ENCODE measurements at places on chromosomes 16 and 17.

- no peak for DNase-seq
Observed at GRCh38 chr17:30210366-30210765, 25.1 kb downstream of the SLC6A4 start.

DNA sequence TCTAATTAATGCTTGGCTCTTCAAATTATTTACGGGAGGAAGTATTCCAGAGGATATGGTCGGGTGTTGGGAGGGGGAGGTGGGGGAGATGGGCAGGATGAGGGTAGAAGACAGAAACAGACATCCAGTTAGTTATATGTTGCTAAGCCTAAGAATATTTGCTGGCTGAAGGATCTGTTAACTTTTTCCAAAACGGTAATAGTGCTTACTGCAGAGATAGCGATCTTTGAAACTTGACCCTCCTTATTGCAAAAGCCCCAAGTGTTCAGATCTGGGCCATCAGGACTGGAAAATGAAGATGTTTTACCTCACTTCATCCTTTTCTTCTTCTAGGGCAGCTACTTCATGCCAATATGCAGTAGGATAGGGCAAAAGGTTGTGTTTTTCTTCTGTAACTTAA is 27.0 kb upstream of the MMD start:
- no peak for DNase-seq

GRCh38 chr16:57948027-57948426 is 22.9 kb downstream of the CNGB1 start:
- DNase-seq = no peak

- no peak for DNase-seq
Observed at GRCh38 chr17:7897090-7897489, 8.5 kb downstream of the CHD3 start.

DNA sequence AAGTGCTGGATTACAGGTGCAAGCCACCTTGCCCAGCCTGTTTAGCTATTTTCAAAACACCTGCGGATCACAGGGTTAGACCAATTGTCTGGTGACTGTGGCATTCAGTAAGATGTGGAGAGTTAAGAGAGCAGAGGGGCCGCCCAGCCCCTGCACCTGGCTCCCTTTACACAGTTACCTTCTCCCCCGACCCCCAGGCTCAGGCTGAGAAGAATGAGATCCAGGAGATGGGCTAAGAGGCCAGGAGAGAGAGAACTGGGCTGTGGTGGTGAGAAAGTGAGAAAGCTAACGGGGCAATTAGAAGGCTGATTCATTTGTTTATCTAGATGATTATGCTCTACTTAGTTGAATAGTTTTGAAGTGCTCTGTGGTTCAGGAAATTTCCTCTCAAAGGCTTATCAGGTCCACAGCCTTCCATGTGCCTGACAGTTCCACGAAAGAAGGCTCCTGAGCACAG is 67.8 kb upstream of the AXIN2 start:
- DNase-seq = no peak

DNA sequence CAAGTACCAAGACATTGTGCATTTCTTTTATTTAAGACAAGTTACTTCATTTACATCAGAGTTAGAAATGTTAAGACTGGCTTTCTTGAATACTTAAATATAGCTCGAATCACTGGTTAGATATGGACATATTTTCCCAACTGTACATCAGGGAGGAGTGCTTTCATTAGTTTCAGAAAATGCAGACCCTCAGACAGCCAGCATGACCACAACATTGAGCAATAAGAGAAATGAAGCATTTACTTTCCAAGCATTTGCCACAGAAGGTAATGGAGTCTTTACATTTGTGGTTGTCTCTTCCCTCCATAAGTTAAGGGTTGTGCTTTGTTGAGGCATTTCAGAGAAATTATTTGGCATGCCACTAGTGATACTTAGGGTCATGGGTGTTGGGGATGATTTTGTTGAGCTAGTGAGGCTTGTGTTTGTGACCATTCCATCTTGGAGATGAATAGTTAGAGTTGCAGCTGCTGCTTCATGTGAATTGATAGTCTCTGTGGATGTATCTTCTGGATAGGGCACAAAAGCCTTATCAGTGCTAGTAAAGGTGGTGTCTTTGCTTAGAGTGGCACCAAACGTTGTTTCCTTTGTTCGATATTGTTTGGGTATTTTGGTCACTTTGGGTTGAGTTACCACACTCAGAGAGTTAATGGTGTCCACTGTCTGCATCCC is 2.1 kb downstream of the OMG start:
- DNase-seq = no peak

- DNase-seq = no peak
Observed at GRCh38 chr17:28819582-28819981, 23.0 kb downstream of the FAM222B start.

- DNase-seq = peak; percentile 58
Observed at GRCh38 chr17:81509207-81509971, 3.2 kb downstream of the ACTG1 start.

DNA sequence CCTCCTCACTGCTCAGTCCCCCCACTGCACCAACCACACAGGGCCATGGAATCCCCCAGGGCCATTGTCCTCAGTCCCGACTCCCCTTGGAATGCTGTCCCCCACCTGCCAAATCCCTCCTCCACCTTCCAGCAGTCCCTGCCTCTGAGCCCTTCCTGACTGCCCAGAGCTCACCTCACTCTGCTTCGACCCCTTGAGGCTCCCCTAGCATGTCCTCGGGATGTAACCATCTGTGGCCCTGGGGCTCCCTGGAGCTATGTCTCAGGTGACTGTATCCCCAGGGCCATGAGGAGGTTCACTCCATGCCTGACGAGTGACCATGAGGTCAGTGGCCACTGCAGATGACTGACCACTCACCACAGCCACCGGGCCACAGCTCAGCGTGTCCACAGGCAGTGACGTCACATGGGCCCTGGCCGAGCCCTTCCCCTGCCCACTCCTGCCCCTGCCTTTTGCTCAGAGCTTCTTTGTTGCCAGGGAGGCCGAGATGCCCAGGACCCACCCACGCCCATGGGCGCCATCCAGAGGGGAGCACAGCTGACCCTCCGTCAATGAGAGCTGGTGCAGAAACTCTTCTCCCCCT is 7.7 kb upstream of the PIEZO1 start:
- no peak for DNase-seq

GRCh38 chr17:19021622-19022083 is 17.1 kb upstream of the FAM83G start:
- peak; percentile 14 for DNase-seq

- DNase-seq = no peak
Observed at GRCh38 chr17:58525239-58525638, 10.8 kb upstream of the MTMR4 start.

DNA sequence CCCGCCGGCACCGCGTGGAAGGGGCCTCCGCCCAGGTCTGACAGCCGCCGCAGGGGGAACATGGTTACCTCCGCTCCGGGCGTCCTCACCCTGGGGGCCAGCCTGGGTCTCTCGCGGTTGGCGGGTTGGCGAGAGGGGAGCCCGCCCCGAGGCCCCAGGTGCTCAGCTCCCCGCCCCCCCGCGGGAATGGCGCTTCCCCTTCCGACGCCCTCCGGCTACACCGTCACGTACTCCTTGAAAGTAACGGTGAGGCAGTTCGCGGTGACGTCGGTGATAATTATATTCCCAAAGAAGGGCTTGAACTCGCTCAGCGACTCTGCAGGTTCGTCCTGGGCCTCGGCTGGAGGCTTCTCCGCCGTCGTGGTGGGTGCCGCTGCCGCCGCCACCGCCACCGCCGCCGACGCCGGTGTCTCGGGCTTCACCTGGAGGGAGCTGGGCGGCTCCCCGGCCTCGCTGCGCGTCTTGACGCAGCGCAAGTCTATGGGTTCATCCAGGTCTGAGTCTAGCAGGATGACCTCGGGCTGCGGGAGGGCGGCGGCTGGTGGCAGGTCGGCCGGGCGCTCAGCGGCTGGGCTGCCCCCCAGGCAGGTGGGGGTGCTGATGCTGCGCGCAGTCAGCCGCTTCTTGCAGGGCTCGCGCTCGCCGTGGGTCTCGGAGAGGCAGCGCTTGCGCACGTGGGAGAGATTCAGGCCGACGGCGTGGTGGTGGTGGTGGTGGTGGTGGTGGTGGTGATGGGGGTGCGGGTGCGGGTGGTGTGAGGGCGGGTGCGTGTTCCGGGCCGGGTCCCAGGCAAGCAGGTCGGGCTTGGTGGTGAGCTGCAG is 5.3 kb downstream of the CBX4 start:
- no peak for DNase-seq

GRCh38 chr16:88599092-88599733 is 29.0 kb downstream of the ZC3H18 start:
- no peak for DNase-seq

DNA sequence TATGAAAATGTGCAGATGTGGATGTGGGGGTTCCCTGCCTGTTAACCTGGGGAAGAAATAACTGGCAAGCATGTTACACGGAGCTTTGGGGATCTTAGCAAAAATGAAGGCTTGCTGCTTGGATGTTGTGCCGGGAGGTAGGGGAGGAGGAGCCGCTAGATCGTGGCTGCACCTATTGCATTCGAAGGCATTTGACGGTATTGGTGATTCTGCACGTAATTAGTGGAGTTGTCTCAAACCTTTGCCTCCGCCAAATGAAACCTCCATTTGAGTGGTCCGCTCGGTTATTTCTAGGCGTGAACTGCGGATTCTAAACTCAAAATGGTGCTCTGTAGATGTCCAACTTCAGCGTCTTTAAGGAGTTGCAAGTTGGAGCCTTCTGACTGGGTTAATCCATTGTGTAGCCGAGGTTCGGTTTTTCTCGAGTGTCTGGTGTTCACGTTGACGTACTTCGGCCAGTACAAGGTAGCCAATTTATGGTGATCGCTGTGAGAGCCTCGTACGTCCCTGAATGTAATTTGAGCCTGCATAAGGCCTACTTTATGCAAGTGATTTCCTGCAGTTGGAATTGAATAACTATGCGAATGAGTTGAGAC is 1.5 kb downstream of the TNRC6C start:
- peak; percentile 64 for DNase-seq

DNA sequence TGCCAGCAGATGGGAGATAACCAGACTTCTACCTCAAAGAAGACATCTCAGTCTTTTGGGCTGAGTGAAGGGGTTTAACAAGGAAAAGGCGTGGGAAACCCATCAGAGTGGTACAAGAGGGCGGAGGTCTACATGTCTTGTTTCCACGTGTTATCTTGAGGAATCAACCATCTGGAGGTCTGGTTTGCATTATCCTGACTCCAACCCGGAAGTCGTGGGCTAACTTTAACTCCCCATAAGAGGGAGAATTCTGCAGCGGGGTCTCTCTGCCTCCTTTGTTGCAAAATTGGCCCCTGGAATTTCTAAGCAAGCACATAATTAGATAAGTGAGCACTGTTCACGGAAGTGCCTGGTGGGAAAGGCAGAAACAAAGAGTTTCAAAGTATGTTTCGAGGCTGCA is 398.7 kb upstream of the C16orf82 start:
- no peak for DNase-seq

DNA sequence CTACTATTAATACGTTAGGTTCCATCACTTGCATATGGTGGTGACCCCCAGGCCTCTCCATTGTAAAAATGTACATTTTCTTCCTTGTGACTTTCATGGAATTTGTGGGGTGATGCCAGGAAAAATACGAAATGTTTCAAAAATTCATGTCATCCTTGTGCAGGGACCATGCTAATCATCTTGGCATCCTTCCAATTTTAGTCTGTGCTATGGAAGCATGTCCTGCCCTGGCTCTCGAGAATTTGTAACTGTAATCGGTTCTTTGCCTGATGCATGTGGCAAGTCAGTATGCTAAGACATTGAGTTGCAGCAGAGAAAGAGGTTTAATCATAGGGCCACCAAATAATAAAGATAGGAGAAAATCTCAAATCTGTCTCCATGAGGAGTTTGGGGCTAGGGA is 14.3 kb upstream of the GINS3 start:
- DNase-seq = no peak

DNA sequence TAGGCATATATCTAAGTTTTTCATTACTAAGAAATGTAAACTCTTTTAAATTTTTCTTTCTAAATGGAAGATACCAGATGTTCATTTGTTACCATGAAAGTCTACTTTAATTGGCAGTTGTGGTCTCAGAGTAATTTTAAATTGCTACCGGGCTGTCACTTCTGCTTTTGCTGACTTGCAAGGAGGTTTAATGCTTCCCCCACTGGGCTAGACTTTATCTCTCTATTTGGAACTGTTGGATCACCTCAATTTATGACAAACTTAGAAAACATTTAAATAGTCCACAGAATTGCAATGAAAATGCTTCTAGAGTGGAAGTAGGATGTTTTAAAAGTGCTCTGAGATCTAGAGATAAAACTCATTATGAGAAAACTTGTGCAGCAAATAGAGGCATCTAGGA is 479.8 kb upstream of the GOT2 start:
- no peak for DNase-seq

DNA sequence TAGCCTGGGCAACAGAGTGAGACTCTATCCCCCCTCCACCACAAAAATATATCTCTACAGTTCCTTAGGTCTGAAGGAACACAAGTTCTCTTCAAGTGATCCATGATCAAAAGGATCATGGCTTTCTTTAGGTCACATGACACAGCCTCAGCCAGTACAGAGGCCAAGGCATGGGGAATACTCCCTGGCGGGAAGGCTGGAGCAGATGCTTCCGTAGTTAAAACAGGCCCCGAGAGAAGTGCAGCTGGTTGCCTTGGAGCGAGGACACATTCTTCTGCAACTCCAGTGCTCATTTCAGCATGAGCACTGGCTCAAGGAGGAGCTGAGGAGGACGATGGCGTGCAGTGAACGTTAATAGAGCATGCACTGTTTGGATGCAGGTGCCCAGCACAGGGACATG is 13.5 kb downstream of the CDIP1 start:
- no peak for DNase-seq

GRCh38 chr16:70568601-70569237 is 45.1 kb downstream of the SF3B3 start:
- no peak for DNase-seq

DNA sequence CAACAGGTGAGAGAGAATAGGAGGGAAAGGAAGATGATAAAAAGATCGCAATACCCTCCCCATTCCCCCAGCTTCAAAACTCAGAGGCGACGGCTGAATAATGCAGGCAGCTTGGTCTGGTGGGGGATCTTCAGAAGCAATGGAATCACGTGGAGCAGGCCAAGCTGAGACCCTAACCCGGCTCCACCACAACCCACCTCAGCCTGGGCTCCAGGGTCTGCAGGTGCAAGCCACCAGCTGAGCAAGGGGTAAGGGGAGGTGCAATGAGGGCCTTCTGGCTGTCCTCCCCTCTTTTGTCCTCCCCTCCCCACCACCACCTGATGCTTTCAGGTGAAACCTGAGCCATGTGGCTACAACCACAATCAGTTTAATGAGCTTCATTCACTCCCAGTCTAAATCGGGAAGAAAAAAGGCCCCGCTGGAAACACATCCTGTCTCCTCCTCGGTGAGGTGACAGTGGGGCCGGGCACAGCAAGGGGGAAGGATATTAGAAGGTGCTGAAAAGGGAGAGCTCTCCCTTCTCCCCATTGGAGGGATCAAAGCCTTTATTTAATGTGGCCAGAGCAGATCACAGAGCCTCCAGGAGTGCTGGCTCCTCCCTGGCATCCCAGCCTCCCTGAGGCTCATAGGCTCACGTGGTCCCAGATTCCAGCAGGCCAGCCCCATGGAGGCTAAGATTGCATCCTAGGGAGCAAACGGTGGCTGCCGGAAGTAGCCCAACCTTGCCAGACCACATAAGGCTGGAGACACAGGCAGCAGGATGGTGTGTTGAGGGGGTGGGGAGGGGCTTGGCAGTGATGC is 261.0 kb downstream of the SOX9 start:
- no peak for DNase-seq

All from T-helper 2 cell (primary cell).